Right atrium auricular region (tissue), 2 donors: ENCODE measurements at places on chromosomes 12 and 14. TPM values are rescaled to one million over a fixed set of nuclear protein-coding genes. Genes with fewer than 3 reads are reported as not detected.

GRCh38 chr14:55892906-55893305 lies 225.3 kb upstream of the PELI2 start:
- H3K4me1 ChIP-seq, result no peaks in the 10 kb centered on the region
- no peak for DNase-seq
- no peaks in the 10 kb centered on the region for H3K27me3 ChIP-seq
- no peak overlapping the region for H3K27ac ChIP-seq
- H3K4me3 ChIP-seq, result no peak overlapping the region
- H3K36me3 ChIP-seq, result no peaks in the 10 kb centered on the region

Gene GLIPR1
- total RNA-seq, result 14.1 TPM

Gene OTX2
- total RNA-seq, result not detected

Gene CCDC38
- total RNA-seq, result not detected

Gene RNASE1
- total RNA-seq, result 343 TPM

GRCh38 chr12:72053604-72054003 lies 115.0 kb downstream of the TPH2 start:
- no peak overlapping the region for H3K4me3 ChIP-seq
- H3K4me1 ChIP-seq, result no peaks in the 10 kb centered on the region
- no peak for DNase-seq
